ENCODE measurements at places on chromosomes 4 and X.

GRCh38 chr4:147674073-147674472 is 9.9 kb downstream of the PRMT9 start:
- DNase-seq = no peak

DNA sequence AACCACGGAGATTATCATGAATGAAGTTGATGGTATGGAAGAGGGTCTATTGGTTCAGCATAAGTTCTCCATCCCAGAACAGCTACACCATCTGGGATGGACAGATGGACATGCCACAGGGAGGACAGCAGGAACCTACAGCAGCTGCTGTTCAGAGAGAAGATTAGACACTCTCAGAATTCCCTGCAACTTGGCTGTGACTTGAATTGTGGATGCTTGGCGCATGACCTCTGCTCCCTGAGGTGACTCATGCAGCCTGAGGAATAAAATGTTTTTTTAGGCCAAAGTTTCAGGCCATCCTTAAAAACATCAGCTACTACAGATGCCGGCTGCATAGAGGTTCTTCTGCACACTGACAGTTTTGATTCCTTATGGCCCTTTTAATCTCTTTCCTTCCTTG is 97.3 kb downstream of the RS1 start:
- DNase-seq = no peak

DNA sequence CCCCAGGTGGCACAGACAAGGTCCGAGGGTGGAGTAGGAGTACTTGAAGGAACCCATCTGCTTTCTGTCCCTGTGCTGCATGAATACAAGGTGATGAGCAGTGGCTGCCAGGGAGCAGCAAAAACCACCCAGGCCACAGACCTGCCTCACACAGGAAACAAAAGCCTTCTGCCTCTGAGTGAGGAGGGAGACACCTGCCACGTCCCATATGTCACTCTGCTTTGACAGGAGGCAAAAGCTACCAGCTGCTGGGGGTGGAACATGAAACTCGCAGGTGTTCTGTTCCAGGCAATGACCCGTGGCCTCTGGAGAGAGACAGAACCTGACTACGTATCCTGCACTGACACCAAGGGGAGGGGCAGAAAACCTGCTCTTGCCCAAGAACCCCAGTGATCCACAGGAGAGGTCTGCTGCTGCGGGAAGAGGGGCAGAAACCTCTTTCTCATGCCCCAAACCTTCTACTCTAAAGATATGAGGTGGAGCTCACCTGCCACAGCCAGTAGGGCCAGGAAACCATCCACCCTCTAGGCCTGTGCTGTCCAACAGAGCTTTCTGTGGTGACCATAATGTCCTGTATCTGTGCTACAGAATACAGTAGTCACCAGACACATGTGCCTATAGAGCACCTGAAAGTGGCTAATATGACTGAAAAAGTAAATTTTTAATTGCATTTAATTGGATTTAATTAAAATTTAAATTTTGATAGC is 172.9 kb downstream of the PRDM5 start:
- no peak for DNase-seq

GRCh38 chr4:71147261-71147660 is 153.8 kb downstream of the DCK start:
- DNase-seq = no peak

DNA sequence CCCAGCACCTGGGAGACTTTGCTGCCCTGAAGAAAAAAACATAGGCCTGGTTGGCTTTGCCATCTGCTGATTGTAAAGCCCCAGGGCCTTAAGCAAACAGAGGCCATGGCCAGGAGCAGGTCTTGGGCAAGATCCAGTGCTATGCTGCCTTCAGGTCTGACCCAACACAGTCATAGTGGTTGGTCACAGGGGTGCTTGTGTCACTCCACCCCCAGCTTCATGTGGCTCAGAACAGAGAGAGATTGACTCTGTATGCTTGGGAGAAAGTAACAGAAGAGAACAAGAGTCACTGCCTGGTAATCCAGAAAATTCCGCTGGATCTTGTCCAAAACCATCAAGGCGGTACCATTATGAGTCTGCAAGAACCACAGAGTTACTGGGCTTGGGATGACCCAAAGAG is 24.4 kb upstream of the SMARCA5 start:
- DNase-seq = no peak

GRCh38 chr4:145097331-145097820 is 620 bp downstream of the ANAPC10 start:
- no peak for DNase-seq

DNA sequence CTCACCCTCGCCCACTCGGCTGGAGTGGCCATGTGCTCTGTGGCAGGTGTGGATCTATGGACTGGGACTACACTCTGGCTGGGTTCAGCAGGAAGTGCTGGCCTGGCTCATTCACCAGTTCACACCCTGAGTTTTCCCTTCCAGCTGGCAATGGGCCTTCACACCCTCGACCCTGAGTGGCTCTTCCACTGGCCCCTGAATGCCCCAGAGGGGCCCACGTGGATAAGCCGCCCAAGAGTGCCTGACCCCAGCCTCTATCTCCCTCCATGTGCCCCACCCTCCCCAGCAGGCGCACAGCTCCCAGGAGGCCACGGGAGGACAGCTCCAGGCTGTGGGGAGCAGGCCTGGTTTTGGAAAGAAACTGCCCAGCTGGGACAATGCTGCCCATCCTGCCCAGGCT is 234.1 kb downstream of the AFAP1 start:
- no peak for DNase-seq

DNA sequence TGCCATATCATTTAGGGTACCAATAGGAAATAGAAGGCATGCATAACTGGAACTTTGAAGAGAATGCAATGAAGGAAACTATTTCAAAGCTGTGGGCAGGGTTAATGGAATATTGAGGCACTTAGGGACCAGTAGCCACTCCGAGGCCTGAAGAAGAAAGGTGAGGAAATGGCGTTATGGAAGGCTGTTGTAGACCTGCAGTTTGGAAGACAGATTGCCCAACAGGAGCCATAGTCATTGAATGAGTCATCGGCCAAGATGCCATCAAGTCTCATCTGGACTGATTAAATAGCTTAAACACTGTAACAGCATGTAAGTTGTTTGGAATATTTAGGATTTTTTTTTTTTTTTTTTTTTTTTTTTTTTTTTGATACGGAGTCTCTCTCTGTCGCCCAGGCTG is 11.6 kb downstream of the CXCL13 start:
- DNase-seq = no peak

DNA sequence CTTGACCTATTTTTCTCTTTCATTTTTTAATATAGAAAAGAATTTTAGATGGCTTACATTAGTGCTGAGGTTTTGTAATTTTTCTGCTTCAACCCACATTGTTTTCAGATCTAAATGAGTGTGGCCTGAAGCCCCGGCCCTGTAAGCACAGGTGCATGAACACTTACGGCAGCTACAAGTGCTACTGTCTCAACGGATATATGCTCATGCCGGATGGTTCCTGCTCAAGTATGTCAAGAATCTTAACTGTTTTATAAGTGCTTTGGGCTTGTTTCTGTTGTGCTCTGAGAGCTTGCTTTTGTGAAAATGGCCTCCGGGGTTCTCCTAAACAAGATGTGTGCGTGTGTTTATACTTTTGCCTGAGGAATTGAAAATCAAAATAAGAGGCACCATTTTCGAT is 41.6 kb downstream of the NPNT start:
- DNase-seq = no peak

GRCh38 chr4:53932796-53933610 is 131.4 kb downstream of the CHIC2 start:
- no peak for DNase-seq

GRCh38 chr4:52711834-52712250 is 39.4 kb downstream of the ERVMER34-1 start:
- DNase-seq = no peak

GRCh38 chrX:135632353-135632752 is 81.1 kb upstream of the CT45A1 start:
- DNase-seq = no peak

GRCh38 chrX:99445336-99445735 is 964.7 kb downstream of the PCDH19 start:
- DNase-seq = no peak

- DNase-seq = no peak
These were observed 426.4 kb upstream of the RPS6KA3 start for GRCh38 chrX:20693078-20693477.

- DNase-seq = no peak
These were observed 28.2 kb downstream of the FGFBP1 start for GRCh38 chr4:15910155-15910940.

Measured in stimulated activated CD8-positive, alpha-beta memory T cell treated with anti-CD3 and anti-CD28 coated beads, Interleukin-2, amount 100 ng/mL, for 1 hour (primary cell).